WTC11 (cell line): ENCODE measurements at places on chromosomes 3 and 15.

- no peak for DNase-seq
Observed at GRCh38 chr3:105448338-105448982, 81.8 kb downstream of the ALCAM start.

- no peak for DNase-seq
Observed at GRCh38 chr3:51675201-51675611, 4.2 kb downstream of the TEX264 start.

DNA sequence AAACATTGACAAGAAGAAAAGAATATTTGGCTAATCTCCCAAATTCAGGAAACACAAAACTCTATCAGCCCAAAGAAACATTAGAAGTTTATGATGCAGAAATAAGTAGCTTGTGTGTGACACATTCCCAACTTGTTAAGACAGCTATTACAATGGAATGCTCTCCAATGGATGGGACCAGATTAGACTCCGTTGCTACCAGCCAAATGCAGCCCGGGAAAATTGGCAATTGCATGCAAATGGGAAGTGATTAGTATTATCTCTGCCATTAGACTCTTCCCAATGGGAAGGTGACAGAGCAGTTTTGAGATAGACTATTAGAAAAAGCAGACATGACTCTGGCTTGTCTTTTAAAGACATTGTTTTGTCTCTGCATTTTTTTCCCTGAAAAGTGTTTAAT, 37.4 kb upstream of the KCNMB2 start:
- no peak for DNase-seq

GRCh38 chr3:135503760-135504686, 461.5 kb upstream of the PPP2R3A start:
- peak; percentile 92 for DNase-seq

- DNase-seq: no peak
Observed at GRCh38 chr3:57309769-57310360, 17.4 kb upstream of the ASB14 start.

DNA sequence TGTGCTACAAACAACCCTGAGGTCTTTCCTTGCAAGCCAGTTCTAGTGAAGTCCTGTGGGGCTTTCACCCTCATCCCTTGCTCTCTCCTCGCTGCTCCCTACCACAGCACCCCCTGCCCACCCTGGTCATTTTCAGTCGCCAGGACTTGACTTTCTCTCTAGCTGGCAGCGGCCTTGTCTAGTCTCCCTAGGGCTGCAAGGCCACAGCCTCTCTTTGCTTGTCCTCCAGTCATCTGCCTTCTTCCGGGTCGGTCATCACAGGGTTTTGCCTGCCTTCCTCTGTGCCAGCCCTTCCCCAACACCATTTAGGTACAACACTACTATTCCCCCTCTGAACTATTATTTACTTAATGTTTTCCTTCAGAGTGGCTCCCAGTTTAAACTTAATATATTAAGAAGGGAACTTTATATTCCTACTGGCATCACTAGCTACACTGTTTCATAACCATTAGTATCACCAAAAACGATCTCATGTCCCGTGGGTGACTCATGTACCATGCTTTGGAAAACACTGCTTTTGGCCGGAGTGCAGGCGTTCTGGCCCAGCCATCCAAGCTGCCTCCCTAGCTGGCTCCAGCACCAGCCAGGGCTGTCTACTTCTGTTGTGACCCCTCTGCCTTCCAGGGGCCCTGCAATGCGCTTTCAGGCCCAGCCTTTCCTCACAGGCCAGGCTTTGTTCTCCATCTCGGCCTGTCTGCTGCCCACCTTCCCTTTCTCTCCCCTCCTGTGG, 21.4 kb downstream of the FAH start:
- DNase-seq: no peak

DNA sequence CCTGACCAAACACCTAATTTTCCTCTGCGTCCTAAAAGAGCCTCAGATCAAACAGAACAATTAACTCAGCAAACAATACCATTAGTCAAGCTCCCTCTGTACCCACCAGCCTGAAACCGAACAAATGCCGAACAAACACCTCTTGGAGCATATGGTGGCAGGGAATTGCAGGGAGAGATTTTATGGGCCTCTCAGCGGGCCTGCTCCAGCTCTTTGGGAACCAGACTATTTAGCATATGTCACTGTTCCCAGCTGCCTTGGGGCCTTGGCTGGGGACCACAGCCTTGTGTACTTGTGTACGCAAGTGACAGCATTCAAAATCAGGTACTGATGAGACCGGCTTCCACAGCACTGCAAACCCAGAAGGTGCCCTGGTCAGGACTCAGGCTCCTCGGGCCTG, 388.8 kb upstream of the PPP2R3A start:
- no peak for DNase-seq

GRCh38 chr15:101264011-101264410, 12.2 kb upstream of the CHSY1 start:
- no peak for DNase-seq

DNA sequence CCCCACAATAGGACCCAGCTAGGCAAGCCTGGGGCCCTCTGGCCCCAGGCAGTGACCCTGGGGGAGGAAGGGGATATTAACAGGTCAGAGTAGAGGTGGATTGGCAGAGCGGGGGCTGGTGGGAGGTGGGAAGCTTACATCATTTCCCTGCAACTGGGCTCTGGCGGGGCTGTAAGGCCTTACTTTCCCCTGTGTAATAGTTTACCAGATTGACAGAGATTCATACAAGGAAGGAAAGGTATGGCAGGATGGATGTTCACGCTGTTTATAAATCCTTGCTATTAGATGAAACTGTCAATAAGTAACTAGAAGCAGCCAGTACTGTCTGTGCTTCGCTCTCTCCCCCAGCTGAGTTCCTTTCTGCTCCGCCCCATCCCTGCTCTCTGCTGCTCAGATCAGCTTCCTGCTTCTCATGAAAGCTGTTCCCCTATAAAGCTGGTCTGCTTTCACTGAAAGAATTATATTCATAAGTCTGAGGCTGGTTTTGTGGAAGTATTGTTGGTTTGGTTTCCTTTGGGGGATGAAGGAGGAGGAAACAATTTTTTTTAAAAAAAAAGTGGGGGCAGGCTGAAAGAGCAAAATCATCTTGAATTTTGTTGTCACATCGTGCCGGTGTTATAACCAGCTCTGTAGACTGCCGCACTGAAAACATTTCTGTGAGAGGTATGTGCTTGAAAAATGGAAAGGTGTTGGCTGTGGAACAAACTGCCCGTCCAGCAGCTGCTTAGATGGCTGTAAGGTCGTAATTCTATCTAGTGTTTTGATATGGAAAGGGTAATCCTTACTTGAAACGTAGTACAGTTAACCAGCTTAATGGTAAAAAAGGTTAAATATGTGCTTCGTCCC, 76.4 kb downstream of the BBX start:
- DNase-seq: peak; percentile 47

GRCh38 chr3:24622696-24623225, 128.1 kb upstream of the THRB start:
- DNase-seq: no peak

- DNase-seq: no peak
Observed at GRCh38 chr3:130773366-130773765, 26.7 kb upstream of the PIK3R4 start.

GRCh38 chr3:170835336-170835735, 34.7 kb downstream of the RPL22L1 start:
- DNase-seq: no peak

DNA sequence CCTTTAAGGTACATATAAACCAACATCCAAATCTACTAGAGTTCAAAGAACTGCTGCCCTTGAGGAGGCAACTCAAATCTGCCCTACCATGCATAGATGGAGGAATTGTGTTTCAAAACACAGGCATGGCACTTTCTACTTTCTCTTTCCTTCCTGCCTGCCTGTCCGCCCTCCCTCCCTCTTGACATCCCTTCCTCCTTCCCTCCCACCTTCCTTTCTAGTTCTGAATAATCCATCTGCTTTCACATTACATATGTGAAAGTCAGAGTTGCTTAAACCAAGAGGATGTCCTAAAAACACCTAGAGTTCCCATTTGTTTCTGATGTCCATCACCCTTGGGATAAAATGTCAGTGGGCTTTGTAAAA, 537.6 kb downstream of the FOXP1 start:
- DNase-seq: no peak

DNA sequence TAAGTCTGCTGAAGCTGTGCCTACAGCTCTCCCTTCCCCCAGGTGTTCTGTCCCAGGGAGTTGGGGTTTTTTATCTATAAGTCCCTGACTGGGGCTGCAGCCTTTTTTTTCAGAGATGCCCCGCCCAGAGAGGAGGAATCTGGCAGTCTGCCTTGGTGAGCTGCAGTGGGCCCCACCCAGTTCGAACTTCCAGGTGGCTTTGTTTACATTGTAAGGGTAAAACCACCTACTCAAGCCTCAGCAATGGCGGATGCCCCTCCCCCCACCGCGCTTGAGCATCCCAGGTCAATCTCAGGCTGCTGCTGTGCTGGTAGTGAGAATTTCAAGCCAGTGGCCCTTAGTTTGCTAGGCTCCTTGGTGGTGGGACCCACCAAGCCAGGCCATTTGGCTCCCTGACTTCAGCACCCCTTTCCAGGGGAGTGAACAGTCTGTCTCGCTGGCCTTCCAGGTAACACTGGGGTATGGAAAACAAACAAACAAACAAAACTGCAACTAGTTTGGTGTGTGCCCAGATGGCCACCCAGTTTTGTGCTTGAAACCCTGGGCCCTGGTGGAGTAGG, 189.4 kb downstream of the MFSD1 start:
- peak; percentile 79 for DNase-seq

- DNase-seq: no peak
Observed at GRCh38 chr3:71210257-71211007, 373.1 kb downstream of the FOXP1 start.

GRCh38 chr3:29694783-29695182, 413.9 kb downstream of the RBMS3 start:
- no peak for DNase-seq

- DNase-seq: no peak
Observed at GRCh38 chr3:120460862-120461261, 10.1 kb upstream of the FSTL1 start.

DNA sequence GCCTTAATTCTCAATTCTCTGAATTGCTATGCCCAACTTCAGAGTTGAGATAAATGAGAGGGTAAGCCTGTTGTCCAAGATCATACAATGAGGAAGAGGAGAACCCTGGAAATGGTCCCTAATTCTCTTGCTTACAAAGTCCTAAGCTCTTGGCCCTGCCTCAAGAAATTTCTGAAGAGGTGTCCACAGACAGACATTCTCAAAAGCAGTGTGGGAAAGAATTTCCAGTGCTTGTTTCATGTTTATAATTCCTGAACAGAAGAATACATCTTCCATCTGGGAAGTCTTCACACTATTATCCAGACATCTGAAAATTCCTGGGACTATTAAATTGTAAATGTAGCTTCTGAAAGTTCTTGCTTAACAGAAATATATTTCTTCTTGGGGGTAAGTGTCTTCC, 166.8 kb upstream of the LRTM1 start:
- no peak for DNase-seq

GRCh38 chr3:186779204-186779603, 4.2 kb upstream of the EIF4A2 start:
- no peak for DNase-seq

GRCh38 chr3:188365184-188365583, 211.2 kb downstream of the LPP start:
- no peak for DNase-seq

GRCh38 chr3:184373422-184373821, 4.6 kb downstream of the THPO start:
- DNase-seq: no peak

GRCh38 chr3:54965746-54966145, 37.9 kb upstream of the LRTM1 start:
- no peak for DNase-seq

DNA sequence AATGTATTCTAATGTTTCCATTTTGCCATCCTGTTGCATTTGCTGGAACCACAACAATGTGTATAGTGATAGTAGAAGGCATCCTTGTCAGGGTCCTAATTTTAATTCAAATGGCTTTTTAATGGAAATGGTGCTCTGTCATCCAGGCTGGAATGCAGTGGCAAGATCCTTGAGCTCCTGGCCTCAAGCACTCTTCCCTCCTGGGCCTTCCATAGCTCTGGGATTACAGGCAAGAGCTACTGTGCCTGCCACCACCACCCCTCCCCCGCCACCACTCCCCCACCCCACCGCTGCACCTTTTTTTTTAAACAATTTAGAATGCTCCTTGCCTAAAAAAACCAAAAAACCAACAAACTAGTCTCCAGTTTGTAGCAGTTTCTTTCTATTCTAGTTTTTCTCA, 15.2 kb upstream of the IQCF6 start:
- DNase-seq: peak; percentile 46

- no peak for DNase-seq
Observed at GRCh38 chr3:2334921-2335320, 236.3 kb downstream of the CNTN4 start.

DNA sequence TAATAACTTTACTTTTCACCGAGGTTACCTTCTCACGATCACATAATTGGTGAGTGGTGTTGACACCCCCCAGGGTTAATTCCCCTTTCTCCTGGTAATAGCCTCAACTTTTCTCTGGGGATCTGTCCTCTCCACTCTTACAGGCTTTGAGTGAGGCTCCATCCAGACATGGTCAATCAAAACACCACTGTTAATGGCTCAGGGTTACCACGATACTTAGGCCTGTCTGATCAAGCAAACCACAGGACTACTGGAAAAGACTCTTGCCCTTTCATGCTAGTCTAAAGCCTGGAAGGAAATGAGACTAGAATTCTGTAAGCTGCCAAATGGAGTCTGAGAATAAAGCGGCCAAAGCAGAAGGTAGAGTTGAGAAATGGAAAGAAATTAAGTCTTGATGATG, 56.5 kb upstream of the STT3B start:
- DNase-seq: no peak

DNA sequence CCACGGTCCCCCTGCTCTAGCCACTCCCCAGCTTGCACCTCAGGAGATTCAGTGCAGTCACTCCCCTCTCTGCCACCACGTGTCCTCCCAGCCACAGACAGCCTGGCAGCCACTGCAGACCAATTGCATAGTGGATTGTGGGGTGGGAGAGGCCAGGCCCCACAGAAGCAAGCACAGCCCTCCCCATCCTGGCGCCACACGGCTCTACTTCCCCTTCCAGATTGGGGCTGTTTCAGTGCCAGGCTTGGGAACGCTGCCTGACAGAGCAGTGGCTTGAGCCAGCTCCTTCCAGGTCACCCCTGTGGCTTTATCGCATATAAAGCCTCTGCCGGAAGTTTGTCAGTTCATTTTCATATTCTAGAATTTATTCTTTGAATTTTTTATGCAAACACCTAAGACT, 90.7 kb downstream of the TMEM266 start:
- DNase-seq: no peak

DNA sequence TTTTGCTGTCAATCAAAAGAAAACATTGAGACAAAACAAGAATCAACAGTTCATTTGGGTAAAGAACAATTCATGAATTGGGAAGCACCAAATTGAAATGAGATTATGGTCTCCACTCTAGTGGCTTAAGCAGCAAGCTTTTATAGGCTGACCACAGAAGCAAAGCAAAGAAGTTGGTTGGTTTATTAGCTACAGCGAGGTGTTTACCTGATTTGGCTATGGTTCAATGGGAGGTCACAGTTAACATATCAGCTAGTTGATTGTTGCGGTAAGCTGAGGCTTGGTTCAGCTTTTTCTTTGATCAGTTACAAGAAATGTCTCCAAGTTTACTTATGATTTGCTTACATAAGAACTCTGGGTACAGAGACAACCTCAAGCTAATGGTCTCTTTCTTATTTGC, 640.5 kb upstream of the GOLIM4 start:
- DNase-seq: no peak
